ENCODE measurements at places on chromosomes 12 and 14.

- no peak for DNase-seq
Measured at GRCh38 chr14:90296641-90297040, 35.1 kb downstream of the NRDE2 start.

- no peak for DNase-seq
Measured at GRCh38 chr12:42338280-42338679, 12.3 kb downstream of the PPHLN1 start.

- no peak for DNase-seq
Measured at GRCh38 chr12:41653386-41654326, 465.5 kb downstream of the PDZRN4 start.

DNA sequence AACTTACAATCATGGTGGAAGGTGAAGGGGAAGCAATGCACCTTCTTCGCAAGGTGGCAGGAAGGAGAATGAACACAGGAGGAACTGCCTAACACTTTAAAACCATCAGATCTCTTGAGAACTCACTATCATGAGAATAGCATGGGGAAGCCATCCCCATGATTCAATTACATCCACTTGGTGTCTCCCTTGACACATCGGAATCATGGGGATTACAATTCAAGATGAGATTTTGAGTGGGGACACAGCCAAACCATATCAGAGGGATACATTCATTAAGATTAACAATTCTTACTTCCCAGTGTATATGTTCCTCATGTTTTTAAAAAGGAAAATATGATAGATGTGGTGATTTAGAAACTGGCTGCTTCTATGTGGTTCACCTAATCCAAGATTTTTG lies 117.9 kb downstream of the PDE3A start:
- DNase-seq, result no peak

- no peak for DNase-seq
Measured at GRCh38 chr14:35687335-35687939, 121.7 kb downstream of the RALGAPA1 start.

GRCh38 chr12:57216014-57216911 lies at the start of gene NXPH4:
Gene NXPH4, plus strand, starts transcription at chr12:57216794. Its CDS starts 176 bp downstream, at chr12:57216970.
- DNase-seq, result no peak

DNA sequence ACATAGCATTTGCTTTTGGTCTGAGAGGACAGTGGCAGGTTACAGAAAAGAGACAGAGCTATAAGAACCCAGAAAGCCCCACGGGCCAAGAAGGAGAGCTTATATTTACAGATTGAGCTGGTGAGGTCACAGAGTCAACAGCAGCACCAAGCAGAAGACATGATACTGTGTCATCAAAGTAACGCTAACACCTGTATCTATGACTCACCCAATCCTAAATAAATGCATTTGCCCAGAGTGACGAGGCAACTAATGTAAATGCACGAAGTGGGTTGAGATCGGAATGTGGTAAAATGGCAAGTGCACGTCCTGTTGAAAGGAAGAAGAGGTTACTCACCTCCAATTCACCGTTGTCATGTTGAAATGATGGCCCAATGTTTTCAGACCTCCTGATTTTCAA lies 6.7 kb upstream of the CD163L1 start:
- DNase-seq, result no peak

GRCh38 chr12:88529531-88530488 lies 50.5 kb downstream of the KITLG start:
- no peak for DNase-seq

GRCh38 chr12:107108995-107109508 lies 15.7 kb upstream of the CRY1 start:
- no peak for DNase-seq

- no peak for DNase-seq
Measured at GRCh38 chr12:65566751-65567150, 257.5 kb upstream of the HMGA2 start.

GRCh38 chr12:78835493-78835892 lies 29.1 kb upstream of the SYT1 start:
- no peak for DNase-seq

DNA sequence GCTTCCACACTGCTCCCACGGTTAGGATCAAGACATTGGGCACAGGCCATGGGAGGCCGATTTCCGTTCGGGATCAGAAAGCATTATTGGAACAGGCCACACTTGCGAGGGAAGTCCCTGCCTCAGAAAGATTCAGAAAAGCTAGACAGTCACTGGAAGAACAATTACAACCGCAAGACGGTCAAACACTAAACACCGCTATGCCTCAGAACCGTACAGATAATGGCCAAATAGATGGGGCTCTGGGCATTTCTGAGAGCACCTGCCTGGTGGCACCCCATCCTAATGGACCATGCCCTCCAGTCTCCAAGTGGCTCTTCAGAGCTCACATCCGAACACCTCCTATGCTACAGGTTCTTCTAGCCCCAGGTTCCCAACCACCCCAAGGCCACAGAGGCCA lies 42.0 kb downstream of the SSH1 start:
- DNase-seq, result no peak

Measured in T1000 (cell line).